Adipose tissue (tissue), 3 donors: ENCODE measurements at places on chromosomes 6 and 20. TPM values are rescaled to one million over a fixed set of nuclear protein-coding genes. Genes with fewer than 3 reads are reported as not detected.

GABRR1 gene
- not detected for polyA plus RNA-seq

ARFGEF2 gene
- polyA plus RNA-seq = 10.0 TPM

GRIK2 gene
- polyA plus RNA-seq = 0.39 TPM

FHL5 gene
- 12.7 TPM for polyA plus RNA-seq

PRICKLE4 gene
- 1.4 TPM for polyA plus RNA-seq

OOEP gene
- 0.27 TPM for polyA plus RNA-seq

NMBR gene
- polyA plus RNA-seq = 0.03 TPM

LRRC73 gene
- 1.0 TPM for polyA plus RNA-seq

SLC16A10 gene
- polyA plus RNA-seq = 11.1 TPM

MBOAT1 gene
- polyA plus RNA-seq = 2.6 TPM

CST2 gene
- not detected for polyA plus RNA-seq

SMOC2 gene
- 34.4 TPM for polyA plus RNA-seq

GPX5 gene
- polyA plus RNA-seq = not detected

HCRTR2 gene
- not detected for polyA plus RNA-seq

BTN1A1 gene
- polyA plus RNA-seq = not detected

TUBB gene
- 269 TPM for polyA plus RNA-seq

FKBP1C gene
- polyA plus RNA-seq = 2.8 TPM

CPNE5 gene
- polyA plus RNA-seq = 8.5 TPM

STX11 gene
- 21.9 TPM for polyA plus RNA-seq

NKAIN2 gene
- not detected for polyA plus RNA-seq

CYP24A1 gene
- not detected for polyA plus RNA-seq

DCDC2 gene
- polyA plus RNA-seq = 0.06 TPM

CFAP206 gene
- 0.22 TPM for polyA plus RNA-seq

EPHA7 gene
- polyA plus RNA-seq = 0.06 TPM

ARHGAP40 gene
- 0.02 TPM for polyA plus RNA-seq

BCAS1 gene
- polyA plus RNA-seq = 4.8 TPM

HMGCLL1 gene
- polyA plus RNA-seq = 0.61 TPM

DOK5 gene
- 3.2 TPM for polyA plus RNA-seq

ZNF335 gene
- polyA plus RNA-seq = 6.9 TPM

MCHR2 gene
- not detected for polyA plus RNA-seq

FOXQ1 gene
- polyA plus RNA-seq = 0.92 TPM

ADGRF5 gene
- polyA plus RNA-seq = 21.3 TPM

CPXM1 gene
- polyA plus RNA-seq = 3.6 TPM

COL9A1 gene
- polyA plus RNA-seq = not detected

RBPJL gene
- not detected for polyA plus RNA-seq

ARFGEF3 gene
- polyA plus RNA-seq = 0.45 TPM
